Activated CD8-positive, alpha-beta memory T cell treated with anti-CD3 and anti-CD28 coated beads, Interleukin-2, amount 50 U/mL, for 4 hours (primary cell): ENCODE measurements at places on chromosomes 4 and X.

DNA sequence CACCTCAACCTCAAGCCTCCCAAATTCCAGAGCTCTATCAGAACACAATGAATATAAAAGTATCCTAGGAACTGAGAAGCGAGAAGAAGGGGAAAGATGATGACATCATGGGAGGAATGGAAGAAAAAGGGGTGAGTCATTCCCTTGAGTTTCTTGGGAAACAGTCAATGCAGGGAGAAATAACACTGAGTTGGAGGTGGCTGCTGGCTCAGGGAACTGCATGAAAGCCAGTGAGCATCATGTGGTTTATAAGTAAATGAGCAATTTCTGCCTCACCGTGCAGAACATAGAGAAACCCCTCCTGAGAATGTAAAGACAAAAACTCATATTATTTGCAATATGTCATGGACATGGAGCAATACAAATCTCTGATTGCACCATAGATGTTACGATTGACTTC is 73.3 kb downstream of the SHOX start:
- no peak for DNase-seq

DNA sequence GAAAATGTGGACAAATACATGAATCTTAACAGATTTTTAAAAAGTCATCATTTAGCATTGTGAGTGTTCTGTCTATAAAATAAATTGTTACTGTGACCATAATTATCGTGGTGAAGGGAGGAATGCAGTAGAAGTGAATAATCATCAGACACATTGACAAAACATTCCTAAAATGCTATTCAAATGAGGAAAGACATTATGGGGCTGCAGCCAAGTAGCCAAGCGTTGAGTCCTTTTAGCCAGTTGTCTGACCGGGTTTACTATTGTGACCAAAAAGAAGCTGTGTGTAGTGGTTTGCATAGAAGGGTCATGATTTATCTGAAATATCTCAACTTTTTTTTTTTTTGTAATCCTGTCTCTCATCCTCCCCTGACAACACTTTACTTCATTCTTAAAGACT is 19.5 kb downstream of the WWC2 start:
- DNase-seq, result no peak

- DNase-seq, result no peak
Observed at GRCh38 chr4:113537203-113537602, 224.3 kb downstream of the CAMK2D start.

DNA sequence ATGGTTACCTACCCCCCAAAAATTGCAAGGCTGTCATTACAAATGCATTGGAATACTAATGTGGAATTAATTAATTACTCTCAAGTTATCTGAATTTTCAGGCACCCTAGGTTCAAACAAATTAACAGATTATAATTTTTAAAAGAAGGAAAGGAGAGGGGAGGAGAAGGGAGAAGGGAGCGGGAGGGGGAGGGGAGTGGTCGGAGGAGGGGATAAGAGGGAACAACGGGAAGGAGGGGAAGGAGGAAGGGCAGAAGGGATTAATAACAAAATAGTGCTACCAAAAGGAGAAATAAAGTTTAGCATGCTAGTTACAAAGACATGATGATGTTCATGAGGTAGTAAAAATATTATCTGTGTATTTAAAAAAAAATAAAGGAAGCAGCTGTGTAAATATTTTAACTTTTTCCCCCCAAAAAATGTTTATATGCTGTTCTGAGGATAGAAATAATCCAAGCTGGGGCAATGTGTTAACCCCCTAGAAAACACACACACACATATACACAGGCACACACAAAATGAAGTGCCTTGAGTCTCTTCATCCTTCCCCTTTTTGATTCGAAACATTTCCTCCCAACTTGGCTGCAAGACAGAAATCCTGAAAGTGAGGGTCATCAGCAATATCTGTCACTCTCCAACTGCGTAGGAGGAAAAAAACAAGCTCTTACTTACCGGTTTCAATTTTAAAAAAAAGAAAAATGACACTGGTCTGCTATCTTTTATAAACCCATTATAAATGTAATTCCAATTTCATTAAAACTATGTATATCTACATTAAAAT is 58.8 kb downstream of the PPP3CA start:
- DNase-seq, result no peak

DNA sequence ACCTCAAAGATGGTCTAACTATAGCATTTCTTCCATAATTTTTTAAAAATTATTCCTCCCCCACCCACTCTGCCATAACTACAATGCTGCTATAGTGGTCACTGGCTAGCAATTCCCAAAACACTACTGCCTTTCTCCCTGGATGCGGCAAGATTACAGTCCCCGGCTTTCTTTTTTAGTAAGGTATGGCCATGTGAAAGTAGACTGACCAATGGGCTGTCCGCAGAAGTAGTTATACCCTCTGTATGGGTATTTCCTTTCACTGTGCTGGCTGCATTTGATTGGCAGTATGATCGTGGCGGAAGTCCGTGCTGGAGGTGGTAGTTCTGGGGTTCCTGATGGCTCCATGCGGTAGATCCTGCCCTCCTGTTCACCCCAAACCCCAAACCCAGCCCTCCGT is 166.0 kb downstream of the FBXO8 start:
- no peak for DNase-seq

- DNase-seq, result no peak
Observed at GRCh38 chrX:151773434-151773833, 38.9 kb downstream of the CNGA2 start.

DNA sequence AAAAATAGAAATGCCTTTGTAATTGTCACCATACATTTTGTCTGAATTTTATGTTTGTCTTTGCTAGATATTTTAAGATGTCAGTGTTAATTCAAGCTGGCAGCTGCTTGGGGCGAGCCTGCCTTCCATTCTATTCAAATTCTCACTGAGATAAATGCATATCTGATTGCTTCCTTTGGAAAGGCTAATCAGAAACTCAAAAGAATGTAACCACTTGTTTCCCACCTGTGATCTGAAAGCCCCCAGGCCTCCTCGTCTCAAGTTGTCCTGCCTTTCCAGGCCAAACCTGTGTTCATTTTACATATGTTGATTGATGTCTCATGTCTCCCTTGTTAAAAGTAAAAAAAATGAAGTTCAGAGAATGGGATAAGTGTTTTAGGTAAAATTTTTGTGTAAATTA is 318.7 kb upstream of the TECRL start:
- no peak for DNase-seq

DNA sequence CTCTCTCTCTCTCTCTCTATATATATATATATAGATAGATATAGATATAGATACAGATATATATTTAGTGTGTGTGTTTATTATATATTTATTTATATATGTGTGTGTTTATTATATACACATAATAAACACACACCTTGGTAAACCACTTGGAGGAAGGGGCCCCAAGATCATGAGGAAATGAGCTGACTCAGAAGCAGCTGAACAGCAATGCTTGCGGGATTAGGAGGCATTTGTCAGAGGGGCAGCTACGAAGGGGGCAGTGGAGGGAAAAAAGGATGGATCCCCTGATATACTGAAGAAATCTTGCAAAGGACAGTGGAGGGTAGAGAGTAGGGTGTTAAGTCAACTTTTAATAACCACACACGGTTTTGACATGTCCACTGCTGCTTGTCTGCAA is 120.0 kb upstream of the SORBS2 start:
- no peak for DNase-seq

GRCh38 chr4:82335043-82335442 is 38.7 kb downstream of the HNRNPD start:
- DNase-seq, result no peak

DNA sequence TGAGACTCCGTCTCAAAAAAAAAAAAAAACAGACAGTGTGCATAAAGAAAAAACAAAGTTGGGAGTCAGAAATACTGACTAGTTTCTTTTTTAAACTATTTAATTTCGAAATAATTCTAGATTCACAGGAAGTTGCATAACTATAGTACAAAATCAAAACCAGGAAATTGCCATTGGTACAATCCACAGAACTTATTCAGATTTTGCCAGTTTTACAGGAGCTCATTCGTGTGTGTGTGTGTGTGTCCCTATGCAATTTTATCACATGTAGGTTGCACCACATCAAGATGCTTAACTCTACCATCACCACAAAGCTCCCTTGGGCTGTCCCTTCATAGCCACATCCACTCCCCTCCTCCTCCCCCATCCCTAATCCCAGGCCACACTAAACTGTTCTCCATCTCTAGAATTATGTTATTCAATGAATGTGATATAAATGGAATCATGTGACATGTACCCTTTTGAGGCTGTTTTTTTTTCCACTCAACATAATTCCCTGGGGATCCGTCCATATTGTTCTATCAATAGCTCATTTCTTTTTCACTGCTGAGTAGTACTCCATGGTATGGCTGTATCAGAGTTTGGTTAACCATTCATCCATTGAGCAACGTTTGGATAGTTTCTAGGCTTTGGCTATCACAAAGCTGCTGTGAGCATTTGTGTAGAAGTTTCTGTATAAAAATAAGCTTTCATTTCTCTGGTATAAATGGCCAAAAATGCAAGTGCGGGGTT is 16.3 kb upstream of the DDX3X start:
- no peak for DNase-seq

- DNase-seq, result no peak
Observed at GRCh38 chr4:116180157-116180601, 905.2 kb downstream of the TRAM1L1 start.

DNA sequence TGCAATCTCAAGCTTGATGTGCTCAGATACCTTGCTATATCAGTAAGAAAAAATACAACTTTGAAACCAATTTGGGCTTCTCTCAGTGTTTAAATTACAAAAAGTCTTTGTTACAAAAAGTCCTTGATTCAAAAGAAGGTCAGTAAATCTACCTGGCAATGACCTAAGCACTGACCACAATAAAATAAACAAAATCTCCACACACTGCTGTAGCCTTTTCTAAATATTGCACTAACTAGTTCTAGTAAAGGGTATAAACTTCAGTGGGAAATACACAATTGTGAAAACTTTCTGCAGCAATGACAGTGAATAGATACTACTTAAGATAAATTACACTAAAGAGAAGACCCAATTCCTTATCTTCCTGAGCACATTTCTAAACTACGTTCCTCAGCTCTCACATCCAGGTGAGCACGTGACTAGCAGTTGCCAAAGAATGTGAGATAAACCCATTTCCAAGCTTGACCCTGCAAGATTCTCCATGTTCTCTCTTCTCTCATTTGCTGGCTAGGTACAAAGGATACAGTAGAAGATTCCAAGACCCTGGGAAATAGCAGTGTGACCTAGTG is 81.4 kb upstream of the GPR34 start:
- no peak for DNase-seq

- DNase-seq, result no peak
Observed at GRCh38 chr4:2163311-2163821, 78.6 kb downstream of the HAUS3 start.

DNA sequence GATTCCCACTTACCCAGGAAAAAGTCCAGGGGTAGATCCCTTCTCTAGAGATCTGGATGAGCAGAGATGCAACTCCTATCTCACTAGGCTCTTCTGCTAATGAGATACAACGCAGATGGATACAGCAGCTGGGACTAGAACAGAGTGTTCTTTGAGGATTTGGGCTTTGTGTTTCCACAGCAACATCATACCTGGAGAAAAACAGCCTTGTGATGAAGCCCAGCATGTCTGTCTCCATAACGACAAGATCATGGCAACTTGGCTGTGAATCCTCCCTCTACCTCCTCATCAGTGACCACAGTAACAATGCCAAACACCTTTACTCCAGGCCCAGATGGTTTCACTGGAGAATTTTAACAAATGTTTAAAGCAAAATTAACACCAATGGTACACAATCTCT is 80.1 kb downstream of the RCHY1 start:
- no peak for DNase-seq

DNA sequence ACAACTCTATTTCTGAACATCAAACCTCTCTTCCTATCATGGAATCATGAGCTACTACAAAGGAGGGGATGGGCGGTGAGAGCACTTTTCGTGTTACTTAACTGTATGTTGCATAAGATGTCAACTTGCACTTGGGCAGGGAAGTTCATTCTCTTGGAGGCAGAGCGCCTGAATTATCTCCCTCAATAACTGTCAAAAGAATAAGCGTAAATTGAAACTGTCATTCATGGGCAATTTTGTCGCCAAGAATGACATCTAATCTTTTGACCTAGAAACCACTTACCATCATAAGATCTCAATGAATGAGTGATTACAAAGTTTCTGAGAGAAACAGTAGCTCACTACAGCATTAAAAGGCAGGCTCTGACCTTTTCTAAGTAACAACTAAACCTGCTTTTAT is 23.5 kb upstream of the USP26 start:
- no peak for DNase-seq

- DNase-seq, result no peak
Observed at GRCh38 chrX:151815398-151815797, 80.9 kb downstream of the CNGA2 start.

DNA sequence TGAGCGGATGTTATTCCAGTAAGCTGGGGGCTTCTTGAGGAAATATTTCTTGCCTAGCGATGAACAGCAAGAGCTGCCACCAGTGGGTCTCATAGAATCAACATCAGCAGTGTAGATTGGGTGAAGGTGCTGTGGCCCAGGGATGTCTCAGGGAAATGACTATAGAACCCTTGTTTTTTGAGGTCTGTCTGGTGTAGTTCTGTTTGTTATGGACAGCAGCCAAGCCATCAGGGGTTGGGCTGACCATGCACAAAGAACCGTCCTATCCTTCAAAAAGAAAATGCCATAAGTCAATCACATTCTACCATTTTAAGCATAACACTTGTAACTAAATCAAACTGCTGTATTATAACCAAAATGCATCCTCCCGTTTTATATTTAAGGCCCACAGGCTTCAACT is 17.3 kb upstream of the C1GALT1C1 start:
- DNase-seq, result no peak

GRCh38 chr4:152999346-153000075 is 63.4 kb downstream of the FHDC1 start:
- no peak for DNase-seq

GRCh38 chrX:150569155-150569477 is 695 bp downstream of the MTM1 start:
- peak; percentile 35 for DNase-seq

- no peak for DNase-seq
Observed at GRCh38 chr4:106615410-106615945, 246.9 kb upstream of the GIMD1 start.

- DNase-seq, result no peak
Observed at GRCh38 chr4:98556451-98556850, 102.0 kb downstream of the TSPAN5 start.

DNA sequence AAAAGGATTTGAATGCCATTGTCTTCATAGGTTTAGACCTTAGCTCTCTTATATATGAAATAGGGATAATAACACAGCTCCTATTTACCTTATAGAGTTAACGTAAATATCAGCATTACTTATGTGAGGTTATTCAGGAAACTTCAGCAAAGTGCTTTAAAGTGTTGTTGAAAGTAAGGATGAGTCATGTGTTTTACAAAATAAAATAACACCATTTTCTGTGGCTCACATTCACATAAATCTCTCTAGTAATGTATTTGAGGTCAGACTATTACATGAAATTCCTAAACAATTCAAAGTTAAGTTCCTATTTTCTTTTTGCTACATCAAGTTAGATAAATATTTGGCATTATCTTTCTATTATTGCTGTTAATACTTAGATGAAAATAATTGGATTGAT is 2.9 kb downstream of the GNRHR start:
- no peak for DNase-seq

GRCh38 chrX:17500145-17500579 is 125.2 kb downstream of the NHS start:
- no peak for DNase-seq

GRCh38 chr4:183098019-183098722 is 886 bp upstream of the WWC2 start:
- peak; percentile 15 for DNase-seq

GRCh38 chr4:12036450-12036849 is 607.8 kb upstream of the HS3ST1 start:
- DNase-seq, result no peak
